ENCODE measurements at places on chromosomes 3 and 15.

DNA sequence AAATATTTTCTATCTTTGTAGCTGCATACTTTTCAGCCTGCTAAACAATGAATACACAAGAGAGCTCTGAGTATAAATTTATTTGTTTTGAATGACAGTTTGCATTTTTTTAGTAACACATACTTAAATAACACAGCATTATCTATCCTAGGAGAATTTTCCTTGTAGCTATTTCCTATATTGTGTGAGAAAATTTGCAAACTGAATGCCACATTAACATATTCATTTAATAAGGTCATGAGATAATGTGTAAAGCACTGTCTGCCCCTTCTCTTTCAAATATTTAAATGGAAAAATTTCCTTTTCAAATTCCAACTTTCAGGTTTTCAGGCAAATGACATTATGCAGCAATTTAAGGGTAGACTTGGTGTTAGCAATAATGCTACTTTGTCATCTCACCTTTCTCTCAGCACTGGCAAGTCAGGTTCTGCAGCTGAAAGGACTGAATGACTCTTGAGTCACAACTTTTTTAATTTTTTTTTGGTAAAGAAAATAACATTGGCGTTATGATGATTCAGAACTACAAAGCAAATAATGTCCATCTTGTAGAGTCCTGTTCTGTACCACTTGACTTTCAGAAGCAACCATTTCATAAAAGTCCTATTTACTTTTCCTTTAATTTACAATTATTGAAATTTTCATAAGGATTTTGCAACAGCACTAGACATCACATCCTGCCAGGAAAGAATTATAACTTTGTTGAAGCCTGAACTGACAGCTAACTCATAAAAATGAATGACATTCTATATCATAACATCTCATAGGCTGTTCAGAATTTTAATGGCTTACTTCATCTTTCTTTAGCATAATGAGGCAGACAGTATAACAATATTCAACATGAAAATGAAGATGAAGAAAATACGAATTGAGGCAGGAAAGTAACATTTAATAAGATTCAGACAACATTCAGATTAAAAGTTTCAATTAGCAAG lies 681.6 kb upstream of the SEMA6D start:
- DNase-seq, result no peak

DNA sequence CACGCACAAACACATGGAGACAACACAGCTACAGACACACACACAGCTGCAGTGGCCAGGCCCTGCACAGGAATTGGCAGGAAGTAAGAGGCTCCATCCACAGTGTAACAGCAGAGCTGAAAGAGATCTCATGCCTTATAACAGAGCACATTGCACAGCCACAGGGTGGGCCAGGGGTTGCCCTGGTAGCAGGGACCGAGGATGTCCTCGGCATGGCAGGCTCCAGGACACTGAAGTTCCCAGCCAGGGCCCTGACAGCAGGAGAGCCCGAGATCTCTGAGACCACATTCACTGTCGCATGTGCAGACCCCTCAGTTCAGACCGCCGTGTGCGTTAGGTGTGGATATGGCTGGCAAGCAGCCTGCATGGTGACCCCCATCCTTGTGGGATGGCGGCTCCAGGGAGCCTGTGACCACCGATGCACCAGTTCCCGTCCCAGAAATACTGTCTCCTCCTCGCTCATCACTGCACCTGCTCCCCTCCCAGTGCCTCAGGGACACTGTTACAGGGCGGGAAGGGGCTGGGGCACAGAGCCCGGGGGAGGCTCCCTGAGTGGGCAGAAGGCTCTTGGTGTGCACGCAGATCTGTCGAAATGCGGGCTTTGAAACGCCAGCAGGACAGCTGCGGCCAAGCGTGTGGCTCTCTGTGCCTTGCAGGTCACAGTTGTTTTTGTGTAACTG lies 1.5 kb upstream of the OCA2 start:
- DNase-seq, result no peak

DNA sequence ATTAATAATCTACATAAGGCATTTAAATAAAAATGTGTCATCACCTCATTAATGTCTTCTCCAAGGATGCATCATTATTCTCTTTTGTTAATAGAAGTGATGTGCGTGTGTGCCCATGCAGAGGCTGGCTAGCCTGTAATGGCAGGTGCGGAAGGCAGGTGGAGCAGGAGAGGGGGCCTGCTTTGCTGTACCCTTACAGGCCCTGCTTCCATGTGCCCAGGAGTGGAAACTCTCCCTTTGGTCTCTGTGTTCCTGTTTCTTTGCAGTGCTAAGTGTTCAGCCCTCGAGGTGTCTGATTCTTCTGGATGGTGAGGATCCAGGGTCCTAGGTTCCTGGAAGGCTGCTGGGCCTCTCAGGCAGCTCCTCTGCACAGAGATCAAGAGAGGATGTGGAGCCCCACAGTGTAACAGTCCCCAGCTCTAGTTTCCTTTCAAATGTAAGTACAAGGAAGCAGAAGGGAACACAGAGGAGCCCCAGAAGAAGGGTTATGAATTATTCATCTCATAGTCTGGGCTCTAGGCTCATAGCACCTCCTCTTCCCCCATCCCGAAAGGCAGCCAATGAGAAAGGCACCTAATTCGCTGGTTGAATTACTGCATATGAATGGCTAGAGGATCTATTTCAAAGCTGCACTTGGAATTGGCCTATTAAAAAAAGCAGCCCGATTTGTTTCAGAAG lies 39.2 kb upstream of the AGBL1 start:
- no peak for DNase-seq

DNA sequence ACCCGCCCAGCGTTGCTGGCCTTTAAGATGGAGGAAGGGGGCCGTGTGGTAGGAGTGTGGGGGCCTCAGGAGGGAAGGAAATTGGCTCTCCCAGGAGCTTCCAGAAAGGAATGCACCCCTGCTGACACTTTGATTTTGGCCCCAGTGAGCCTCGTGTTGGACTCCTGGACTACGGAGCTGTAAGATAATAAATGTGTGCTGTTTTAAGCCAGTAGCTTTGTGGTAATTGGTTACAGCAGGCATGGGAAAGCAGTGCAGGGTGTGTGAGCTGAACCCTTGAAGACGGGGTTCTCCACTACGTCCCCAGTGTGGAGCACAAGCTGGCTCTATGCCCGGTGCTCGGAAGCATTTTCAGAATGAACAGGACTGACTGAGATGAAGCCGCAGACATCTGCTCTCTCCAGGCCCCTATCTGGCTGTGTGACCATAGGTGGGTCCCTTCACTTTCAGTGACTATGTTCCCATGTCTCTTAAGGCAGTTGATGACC lies 22.9 kb upstream of the CGNL1 start:
- no peak for DNase-seq

- no peak for DNase-seq
These were observed 75.7 kb downstream of the SMAD6 start for GRCh38 chr15:66777596-66778313.

GRCh38 chr3:46833346-46834300 lies 29.6 kb downstream of the MYL3 start:
- DNase-seq, result no peak

DNA sequence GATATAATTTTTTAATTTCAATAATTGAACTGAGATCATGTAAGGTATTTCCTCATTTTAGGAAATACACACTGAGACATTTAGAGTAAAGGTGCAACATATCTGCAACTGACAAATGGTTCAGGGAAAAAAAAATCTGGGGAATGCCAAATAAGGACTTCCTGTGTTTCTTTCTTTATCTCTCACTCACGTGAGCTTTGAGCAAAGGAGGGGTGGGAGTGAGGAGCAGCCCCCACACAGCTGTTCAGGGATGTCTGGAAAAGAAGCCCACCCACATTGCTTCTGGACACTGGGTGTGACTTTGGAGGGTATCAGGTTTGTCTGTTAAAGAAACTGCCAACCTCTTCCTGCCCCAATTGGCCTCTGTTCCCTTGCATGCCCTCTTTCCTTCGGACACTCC lies 5.6 kb upstream of the TP63 start:
- no peak for DNase-seq

- no peak for DNase-seq
These were observed 33.9 kb upstream of the MEX3B start for GRCh38 chr15:82079736-82080135.

DNA sequence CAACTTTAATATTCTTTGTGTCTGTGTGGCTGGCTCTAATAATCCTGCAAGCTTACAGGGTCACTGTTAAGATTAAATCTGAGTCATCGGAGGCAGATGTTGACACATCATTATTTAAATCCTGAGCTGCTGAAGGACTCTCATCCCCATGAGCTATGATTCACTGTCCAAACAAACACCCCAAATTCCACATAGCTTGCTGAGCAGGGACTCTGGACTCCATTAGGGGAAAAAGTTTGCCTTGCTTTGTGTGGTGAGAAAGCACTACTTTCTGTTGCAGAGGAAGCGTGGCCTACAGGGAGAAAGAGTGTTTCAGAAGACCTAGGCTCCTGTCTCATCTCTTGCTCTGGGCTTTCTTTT lies 213.7 kb downstream of the PDCD6IP start:
- no peak for DNase-seq

DNA sequence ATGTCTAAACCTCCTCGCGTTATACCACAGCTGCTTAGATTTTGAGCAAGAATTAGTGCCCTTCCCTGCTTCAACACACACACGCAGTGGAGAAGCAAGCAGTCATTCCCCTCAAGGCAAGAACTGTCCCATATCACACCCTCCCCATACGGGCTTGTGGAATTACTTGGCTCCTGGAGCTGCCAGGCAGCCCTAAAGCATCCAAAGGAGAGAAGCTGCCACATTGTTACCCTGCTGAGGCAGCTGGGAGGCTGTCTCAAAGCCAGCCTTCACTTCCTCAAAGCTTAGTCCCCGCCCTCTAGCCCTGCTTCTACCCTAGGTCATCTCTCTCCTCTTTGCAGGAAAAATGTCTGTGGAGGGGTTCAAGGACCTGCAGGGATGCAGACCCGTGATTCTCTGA lies 153.4 kb downstream of the RORA start:
- no peak for DNase-seq

GRCh38 chr3:190048932-190049441 lies 71.7 kb downstream of the P3H2 start:
- DNase-seq, result no peak

- no peak for DNase-seq
These were observed 15.1 kb downstream of the HRG start for GRCh38 chr3:186680869-186681268.

DNA sequence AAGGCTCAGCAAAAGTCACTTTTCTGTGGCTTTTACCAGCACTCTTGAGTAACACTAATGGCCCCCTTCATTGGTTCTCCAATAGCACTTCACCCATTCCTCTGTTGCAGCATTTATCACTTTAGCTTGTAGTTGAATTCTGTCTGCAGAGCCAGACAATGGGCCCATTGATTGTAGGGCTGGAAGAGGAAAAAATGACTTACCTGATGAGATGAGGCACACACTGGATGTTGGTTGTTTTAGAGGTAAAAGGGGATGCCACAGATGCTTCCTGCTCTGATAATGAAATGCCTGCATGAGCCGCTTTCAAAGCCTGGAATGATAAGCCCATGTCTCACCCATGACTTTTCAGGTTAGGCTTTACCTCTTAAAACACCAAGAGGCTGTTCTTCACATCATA lies 64.3 kb downstream of the PLAAT1 start:
- DNase-seq, result no peak

DNA sequence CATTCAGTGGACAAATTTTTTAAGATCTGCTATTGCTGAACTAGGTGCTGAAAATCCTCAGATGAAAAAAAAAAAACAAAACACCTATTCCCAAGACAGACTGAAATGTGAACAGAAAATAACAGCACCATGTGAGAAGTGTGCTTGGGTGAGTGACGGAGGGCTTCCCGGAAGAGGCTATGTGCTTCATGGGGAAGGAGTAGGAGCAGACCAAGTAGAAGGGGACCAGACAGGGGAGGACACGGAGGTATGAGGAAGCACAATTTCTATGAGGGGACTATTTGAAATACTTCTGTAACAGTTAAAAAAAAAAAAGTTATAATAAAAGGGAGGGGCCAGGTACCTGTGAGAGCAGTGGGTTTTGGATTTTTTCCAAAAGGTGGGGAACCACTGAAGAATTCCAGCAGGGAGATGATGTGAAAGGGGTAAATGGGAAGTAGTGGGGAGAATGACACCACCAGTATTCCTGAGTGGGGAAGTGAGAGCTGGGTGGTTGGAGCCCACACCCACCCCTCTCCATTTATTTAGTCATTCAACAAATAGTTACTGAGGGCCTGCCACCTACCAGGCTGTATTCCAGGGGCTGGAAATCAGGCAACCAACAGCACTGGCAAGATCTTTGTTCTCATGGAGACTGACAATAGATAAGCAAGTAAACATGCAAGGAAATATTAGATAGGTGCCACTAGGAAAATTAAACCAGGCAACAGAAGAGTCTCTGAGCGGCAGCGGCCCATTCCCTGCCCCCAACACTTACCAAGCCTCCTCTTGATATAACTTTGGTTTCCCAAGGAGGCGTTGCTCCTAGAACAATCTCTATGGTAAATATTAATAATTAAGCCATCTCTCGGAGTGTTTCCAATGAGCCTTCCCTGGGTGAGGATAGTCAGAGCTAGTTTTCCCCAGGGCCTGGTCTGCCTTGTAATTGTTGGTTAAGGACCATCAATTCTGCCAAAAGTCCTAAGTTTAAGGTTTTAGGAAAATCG lies 3.8 kb upstream of the USP3 start:
- DNase-seq, result no peak

- no peak for DNase-seq
These were observed 15.5 kb downstream of the ZNF80 start for GRCh38 chr3:114221881-114222264.

DNA sequence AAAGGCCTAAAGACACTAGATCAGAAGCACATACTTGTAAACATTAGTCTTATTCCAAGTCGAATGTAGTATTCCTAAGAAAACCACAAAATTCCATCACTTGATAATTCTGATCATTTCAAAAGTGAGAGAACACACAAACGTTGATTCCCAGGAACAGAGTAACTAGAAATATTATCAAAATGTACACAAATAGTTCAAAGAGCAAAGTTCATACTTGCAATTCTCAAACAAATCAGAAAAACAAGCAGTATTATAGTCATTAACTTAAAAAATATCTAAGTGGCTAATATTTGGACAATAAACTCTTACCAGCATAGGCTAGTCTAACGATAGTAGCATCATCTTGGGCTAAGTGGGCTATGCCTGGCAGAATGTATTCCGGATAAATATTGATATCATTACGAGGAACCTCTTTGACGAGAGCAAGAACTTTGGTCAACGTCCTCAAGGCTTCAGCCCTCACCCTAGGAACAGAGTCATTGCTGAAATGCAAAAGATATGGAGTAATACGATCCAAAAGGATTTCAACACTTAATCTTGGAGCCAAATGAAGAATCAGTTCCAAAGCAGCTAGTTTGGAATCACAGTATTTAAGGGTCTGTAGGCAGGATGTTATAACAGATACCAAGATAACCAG lies 13.3 kb downstream of the PIK3R4 start:
- DNase-seq, result no peak

- peak; percentile 8 for DNase-seq
These were observed 311.4 kb downstream of the EPHB1 start for GRCh38 chr3:135106445-135106844.

GRCh38 chr3:150912501-150912900 lies 7.3 kb upstream of the MINDY4B start:
- DNase-seq, result no peak

DNA sequence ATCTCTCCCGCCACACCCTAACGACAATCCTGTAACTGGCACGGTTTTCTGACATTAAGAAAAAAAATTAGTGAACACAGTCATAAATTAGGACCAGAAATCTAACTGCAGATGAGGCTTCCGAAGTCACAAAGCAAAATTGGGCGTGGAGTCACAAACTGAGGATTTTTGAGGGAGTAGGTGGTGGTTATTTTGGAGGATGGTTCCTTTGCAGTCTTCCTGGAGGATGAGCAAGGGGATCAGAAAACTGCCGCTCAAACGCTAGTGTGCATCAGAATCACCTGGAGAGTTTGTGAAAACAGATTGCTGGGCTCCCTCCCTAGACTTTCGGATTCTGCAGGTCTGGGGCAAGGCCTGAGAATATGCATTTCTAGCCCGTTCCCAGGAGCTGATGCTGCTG lies 334.8 kb downstream of the RORA start:
- no peak for DNase-seq
